ENCODE measurements at places on chromosomes 12 and 14. TPM values are rescaled to one million over a fixed set of nuclear protein-coding genes. Genes with fewer than 3 reads are reported as not detected.

The NTF3 gene
- total RNA-seq = not detected

The GTF2A1 gene
- total RNA-seq = 12.5 TPM

The FAM216A gene
- 1.8 TPM for total RNA-seq

DNA sequence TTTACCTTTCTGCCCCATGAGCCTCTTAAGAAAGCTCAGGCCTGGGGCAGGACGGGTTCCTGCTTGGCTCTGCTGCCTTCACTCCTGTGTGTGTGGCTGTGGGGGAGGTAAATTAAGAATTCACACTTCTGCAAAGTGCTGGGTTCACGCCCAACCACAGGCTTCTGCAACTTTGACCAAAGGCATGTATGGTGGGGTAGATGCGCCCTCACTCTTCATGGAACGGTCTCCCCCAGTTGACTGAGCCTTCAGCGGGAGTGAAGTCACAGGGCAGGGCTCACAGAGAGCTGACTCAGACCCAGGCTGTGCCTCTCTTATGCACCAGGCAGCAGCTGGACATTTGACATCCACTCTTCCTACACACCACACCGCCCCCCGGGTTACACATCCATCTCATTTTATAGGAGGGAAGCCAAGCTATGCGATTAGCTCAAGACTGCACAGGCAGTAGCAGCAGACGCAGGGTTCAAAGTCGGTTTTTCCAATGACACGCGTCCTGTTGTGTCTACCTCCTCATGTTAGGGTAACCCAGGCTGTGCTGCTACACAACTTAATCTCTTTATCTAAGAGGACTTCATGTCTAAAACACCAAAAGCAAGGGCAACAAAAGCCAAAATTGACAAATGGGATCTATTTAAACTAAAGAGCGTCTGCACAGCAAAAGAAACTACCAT, 15.4 kb upstream of the BCL11B start:
- DNase-seq = no peak

The LRRK2 gene
- total RNA-seq = 6.0 TPM

DNA sequence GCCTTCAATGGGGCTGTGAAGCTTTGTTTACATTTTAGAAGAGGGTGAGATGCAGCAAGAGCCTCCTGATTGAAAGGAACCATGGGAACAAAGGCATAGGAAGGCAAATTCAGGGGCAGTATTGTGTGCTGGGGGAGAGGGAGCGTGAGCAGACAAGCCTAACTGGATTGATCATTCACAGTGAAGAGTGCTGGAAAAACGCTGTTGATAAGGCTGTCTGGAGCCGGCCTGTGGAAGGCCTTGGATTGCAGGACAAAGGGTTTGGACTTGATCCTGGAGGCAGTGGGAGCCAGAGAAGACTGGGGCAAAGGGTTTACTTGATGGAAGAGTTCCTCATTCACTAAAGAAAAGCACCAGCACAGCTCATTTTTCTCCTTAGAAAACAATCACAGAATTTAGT, 160.5 kb downstream of the PAH start:
- DNase-seq = no peak

DNA sequence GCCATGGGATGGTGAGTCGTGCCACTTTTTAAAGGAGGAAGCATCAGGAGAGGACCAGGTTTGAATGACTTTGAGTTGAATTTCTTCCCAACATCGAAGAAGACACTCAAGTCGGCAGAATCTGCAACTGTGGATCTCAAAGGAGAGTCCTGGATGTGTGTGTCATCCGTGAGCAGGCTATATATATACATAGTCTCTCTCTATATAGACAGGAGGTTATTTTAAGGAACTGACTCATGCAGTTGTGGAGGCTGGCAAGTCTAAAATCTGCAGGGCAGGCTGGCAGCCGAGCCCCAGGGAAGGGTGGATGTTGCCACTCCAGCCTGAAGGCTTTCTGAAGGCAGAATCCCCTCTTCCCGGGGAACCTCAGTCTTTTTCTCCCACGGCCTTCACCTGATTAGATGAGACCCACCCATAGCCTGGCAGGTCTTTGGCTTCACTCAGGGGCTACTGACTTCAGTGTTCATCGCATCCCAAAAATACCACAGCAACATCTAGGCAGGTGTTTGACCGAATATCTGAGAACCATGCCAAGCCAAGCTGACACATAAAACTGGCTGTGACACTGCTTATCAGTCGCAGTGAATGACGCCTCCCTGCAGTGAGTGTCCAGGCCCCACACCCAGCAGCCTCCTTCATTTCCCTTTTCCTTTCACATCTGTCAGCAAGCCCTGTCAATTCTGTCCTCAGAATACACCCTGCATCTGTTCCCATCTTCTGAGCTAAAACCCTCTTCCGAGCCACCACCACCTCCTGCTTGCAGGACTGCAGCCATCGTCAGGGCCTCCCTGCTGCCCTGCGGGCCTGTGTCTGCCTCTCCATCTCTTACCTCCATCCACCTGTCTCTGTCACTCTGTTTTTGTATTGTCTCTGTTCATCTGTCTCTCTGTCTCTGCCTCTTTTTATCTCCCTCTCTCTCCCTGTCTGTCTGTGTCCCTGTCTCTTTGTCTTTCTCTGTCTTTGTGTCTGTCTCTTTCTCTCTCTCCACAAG, 54.0 kb downstream of the ZNF664 start:
- no peak for DNase-seq

DNA sequence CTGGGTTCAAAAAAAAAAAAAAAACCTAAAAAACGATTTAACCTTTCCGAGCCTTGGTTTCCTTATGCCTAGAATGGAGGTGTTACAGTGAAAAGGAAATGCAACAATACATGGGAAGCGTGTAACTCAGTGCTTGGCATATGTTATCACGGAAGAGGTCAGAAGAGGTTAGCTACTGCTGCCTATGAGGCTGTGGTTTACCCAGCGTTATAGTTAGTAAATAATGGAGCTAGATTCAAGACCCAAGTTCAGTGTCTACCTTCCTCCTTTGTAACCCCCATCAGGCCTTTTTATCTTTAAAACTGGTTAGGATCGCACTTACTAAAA, 839 bp downstream of the IFT43 start:
- DNase-seq = no peak

The C12orf50 gene
- not detected for total RNA-seq

- no peak for DNase-seq
These were observed 156.8 kb upstream of the CLEC14A start for GRCh38 chr14:38412654-38413053.

DNA sequence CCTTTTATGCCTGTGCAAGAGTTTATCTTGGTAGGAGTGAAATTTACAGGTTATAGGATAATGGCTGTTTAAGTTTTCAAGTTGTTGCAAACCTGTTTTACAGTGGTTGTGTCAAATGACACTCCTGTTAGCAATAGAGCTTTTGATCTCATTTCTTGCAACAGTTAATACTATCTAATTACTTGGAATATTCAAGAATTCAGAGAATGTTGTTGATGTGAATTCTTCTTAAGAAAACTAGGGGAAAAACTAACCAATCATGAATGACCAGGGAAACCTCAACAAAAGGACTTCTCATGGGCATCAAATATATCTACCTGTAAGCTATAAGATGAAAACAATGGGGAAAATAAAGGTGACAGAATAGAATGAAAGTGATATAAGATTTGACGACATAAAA, 85.0 kb downstream of the IPO8 start:
- DNase-seq = no peak

DNA sequence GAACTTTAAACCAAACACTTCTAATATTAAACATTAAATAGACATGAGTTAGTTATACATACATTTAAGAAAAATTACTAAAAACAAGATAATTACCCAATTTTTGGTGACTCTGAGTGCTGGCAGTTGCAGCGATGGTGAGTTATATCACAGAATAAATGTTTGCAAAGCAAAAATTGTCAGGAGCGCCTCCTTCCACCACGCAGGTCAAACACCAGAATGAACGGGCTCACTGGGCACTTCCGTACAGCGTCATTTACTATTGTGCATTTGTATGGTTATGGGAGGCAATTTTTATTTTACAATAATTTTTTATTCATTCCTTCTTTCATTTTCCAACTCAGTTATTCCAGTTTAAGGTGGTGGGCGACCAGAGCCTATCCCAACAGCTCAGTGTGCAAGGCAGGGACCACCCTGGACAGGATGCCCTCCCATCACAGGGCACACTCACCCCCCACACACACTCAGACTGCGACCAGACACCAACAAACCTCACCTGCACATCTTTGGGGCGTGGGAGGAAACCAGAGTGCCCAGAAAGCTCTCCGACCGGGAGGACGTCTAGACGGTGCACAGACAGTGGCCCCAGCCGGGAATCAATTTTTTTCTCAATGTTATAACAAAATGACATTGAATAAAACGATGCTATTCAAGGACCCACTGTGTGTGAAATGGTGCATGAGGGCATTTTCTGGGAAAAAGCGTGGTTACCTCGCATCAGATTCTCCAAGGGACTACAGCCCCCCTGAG, 67.2 kb downstream of the TESC start:
- peak; percentile 26 for DNase-seq

DNA sequence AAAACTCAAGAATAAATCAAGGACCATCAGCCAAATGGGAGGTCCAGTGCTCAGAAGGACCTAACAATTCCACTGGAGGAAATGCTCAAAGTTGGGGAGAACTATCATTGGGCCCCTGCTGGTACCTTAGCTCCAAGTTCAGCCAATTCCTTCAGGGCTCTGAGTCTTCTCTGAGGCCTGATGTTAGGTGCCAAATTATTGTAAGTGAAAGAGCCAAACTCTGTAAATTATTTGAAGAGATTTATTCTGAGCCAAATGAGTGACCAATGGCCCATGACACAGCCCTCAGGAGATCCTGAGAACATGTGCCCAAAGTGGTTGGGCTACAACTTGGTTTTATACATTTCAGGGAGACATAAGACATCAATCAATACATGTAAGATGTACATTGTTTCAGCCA, 8.2 kb upstream of the TMEM263 start:
- DNase-seq = no peak

The MGP gene
- 76.0 TPM for total RNA-seq

DNA sequence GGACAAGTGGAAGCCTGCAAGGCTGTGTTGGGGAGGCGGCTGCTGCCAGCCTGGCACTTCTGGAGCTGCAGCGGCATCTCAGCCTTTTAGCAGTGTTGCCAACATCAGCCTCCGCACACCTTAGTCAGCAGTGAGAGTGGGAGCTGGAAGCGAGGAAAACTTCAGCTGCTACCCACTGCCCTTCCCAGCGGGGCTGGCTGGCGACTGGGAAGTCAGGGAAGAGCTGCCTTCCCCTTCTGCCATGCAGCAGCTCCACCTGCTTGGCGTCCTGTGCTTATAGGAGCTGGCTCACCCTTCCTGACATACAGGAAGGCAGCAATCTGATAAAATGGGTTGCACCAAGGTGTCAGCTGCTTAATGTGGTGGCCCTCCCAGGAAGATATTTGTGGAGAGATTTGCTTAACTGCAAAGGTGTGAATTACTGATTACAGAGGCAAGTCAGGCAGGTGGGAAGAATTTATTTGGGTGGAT, 15.4 kb upstream of the PLEKHG3 start:
- no peak for DNase-seq

- DNase-seq = no peak
These were observed 1.1 kb downstream of the PPP1R1A start for GRCh38 chr12:54587315-54587873.

GRCh38 chr14:85474431-85474830, 55.5 kb upstream of the FLRT2 start:
- no peak for DNase-seq

The IL22 gene
- total RNA-seq = not detected

DNA sequence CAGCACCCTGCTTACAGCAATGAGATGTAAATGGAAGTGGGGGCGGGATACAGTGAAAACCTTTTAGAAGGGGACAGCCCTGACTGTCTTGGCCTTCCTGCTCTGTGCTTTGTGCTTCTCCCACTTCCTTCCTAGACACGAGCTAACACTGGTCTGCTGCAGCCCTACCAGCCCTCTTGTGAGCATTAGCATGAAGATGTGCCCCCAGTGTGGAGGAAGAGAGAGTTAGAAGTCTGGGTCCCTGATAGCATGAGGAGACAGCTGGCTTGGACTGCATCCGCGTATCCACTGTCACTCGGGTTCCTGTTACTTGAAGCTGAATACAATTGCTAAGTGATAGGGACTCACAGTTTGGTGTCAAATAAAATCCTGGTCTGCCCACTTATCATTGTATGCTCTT, 248.1 kb upstream of the SOX5 start:
- DNase-seq = no peak

- DNase-seq = no peak
These were observed 279.3 kb upstream of the FLRT2 start for GRCh38 chr14:85250414-85251189.

- DNase-seq = no peak
These were observed 76.7 kb downstream of the TTC7B start for GRCh38 chr14:90739318-90740068.

The RERG gene
- total RNA-seq = 31.4 TPM

GRCh38 chr14:70642303-70643235, 853 bp downstream of the TTC9 start:
- peak; percentile 79 for DNase-seq

- DNase-seq = no peak
These were observed 95.8 kb upstream of the RAP1B start for GRCh38 chr12:68514807-68515411.

DNA sequence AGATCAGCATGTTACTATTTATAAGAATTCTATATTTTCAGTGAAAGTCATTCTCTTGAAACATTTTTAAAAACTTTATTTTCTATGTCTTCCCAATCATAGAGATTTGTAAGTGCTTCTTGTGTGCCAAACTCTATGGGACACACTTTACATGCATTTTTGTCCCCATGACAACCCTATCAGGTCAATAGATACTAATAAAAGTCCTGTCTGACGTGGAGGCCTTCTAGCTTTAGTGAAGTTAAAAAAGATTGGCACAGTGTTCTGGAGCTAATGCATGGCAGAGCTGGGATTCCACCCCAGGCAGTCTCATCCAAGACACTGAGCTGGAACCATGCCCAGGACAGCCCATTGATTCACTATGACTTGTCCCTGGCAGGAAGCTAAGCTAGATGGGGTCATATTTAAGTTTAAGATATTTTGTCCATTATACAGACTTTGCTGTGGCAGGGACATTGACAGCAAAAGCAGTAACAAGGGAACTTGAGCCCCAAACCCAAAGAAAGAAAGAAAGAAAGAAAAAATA, 28.1 kb downstream of the TTC6 start:
- no peak for DNase-seq

The TPH2 gene
- not detected for total RNA-seq

- DNase-seq = peak; percentile 87
These were observed 57.9 kb upstream of the PNMA1 start for GRCh38 chr14:73771848-73772638.

- no peak for DNase-seq
These were observed 126.1 kb upstream of the ARHGAP5 start for GRCh38 chr14:31950764-31951637.

DNA sequence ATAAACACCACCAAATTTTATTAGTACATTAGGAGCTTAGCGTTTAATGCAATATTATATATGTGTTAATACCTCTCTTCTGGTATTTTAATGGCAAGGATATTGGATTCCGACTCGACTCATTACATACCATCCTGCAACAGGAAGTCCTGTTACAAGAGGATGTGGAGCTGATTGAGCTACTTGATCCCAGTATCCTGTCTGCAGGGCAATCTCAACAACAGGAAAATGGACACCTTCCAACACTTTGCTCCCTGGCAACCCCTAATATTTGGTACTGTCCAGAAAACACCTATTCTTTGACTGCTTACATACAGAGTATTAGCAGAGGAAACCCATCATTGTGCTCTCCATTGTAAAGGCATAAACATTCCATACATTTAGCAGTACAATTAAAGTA, 45.2 kb downstream of the VEZT start:
- no peak for DNase-seq

The AKAP5 gene
- total RNA-seq = 0.57 TPM
